Subcutaneous preadipocyte (primary cell): ENCODE measurements at places on chromosomes 3 and 15. TPM values are rescaled to one million over a fixed set of nuclear protein-coding genes. Genes with fewer than 3 reads are reported as not detected.

The SKOR1 gene
- total RNA-seq: under 0.01 TPM in 2 replicates

The CASR gene
- total RNA-seq: under 0.01 TPM in 1 of 2 replicates, not detected in the other

The USP19 gene
- total RNA-seq: 32.0 and 41.1 TPM in 2 replicates

The CIDEC gene
- 4.9 and 10.3 TPM in 2 replicates for total RNA-seq

The ROPN1B gene
- not detected in 2 replicates for total RNA-seq

The EPHB1 gene
- 0.20 and 0.73 TPM in 2 replicates for total RNA-seq

The ATP10A gene
- 2.6 and 5.1 TPM in 2 replicates for total RNA-seq
